ENCODE measurements at places on chromosomes 1 and 21.

DNA sequence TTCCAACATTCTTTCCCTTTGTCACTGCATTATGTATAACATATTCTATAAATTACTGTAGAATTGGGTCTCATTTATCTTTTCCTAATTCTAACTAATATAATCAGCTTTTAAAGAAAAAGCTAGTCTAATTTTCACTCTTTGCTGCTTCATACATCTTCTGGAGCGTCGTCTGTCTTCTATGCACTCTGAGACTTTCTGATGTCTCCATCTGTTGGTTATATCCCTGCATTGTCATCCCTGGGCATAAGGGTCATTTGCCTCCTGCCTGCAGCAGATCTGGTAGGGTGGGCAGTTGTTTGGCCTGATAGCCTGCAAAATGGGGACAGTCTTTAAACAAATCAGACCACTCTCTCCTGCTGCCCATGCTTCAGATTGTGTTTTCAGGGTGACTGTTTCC is 40.8 kb upstream of the DYNLT5 start:
- no peak for DNase-seq

- DNase-seq, result no peak
Measured at GRCh38 chr1:83113652-83114051, 885.3 kb downstream of the TTLL7 start.

DNA sequence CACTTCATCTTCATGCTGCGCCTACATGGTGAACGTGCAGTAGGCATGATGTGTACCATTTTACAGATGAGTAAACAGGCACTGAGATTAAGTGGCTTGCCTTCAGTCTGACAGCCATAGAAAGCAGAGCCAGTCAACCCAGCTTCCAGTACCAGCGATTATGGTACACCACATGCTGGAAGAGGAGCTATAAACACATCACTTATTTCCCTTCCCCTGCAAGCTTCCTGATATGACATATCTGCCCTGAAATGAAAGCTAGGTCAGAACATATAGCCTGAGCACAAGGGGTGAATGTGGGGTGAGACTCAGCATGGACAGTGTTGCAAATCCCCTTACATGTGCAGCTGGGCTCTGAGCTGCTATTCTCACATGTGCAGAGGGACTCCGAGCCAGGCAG is 33.8 kb upstream of the IL20 start:
- DNase-seq, result no peak

DNA sequence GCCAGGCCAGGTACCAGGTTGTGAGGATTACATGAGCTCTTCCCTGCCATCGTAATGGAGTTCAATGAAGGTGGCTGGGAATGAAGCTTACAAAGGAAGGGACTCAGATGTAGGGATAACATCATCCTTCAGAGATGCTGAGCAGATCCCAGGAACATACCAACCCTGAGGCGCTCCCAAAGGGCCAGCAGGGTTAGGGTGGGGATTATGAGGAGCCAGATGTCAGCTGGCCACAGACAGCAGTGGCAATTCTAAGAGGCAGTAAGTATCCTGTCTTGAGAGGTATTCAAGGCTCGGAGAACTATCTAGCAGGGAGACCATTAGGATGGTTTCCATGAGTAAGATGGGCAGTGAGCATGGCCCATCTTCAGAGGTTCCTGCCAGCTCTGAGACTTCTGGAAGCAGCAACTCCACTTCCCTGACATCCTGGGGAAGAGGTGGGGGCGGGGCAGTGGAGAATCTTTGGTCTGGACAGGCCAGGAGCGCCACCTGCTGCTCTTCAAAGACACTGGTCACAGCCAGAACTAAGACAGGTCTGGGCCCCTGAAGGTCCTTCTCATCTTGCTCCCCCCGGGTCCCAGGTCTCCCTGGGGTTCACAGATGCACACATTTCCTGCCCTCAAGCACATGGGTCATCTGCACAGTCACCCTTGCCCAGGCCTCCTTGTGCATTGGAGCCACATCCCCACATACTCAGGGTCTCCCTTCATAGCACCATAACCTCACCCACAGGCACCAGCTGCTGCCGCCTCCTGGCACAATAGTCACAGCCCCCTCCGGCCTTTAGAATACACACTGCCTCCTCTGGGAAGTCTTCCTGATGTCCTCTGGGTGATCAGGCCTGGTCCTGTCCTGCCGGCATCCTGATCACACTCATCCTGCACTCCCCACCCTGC is 2.7 kb upstream of the SDC3 start:
- peak; percentile 83 for DNase-seq

DNA sequence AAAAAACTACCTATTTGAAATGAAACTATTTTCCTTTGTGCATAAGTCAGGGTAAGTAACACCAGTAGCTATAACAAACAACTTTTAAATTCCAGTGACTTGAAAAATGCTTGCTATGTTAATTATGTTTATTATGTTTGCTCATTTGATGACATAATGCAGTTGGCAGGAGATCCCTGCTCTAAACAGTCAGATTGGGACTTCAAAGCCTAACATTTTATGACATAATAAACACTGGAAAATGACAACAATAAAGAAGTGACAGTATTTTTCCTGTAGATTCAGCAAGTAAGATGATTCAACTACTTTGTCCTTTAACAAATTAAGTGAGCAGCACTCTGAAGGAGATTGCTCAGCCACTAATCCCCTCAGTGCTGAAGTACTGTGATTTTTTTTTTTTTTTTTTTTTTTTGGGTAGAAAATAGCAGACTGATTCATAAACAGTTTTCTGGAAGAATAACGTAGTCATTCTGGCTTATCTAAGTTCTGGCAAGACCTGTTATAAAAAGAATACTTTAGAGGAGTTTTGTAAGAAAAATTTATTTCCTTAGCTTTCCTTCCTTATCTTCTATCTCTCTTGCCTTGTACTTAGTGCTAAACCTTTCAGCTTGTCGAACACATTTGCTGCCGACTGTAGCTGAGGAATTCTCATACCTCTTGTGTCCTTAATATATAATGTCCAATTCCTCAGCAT is 207.2 kb downstream of the PTGER3 start:
- no peak for DNase-seq

DNA sequence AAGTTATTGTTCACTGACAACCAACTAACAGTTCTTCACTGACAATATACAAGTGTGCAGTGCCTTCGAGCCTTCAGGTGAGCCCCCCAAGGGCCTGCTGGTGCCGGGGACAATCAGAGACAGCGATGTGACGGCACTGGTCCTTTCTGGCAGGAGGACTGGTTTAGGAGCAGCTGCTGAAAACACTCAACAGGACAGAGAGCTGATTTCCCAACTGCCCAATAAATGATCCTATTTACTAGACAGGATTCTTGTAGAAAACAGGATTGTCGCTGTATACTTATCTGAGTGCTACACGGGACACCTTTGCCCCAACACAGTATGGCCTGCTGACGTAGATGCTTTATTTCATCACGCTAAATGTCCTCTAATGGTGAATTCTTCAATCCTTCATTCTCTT is 65.4 kb downstream of the TP53BP2 start:
- no peak for DNase-seq

DNA sequence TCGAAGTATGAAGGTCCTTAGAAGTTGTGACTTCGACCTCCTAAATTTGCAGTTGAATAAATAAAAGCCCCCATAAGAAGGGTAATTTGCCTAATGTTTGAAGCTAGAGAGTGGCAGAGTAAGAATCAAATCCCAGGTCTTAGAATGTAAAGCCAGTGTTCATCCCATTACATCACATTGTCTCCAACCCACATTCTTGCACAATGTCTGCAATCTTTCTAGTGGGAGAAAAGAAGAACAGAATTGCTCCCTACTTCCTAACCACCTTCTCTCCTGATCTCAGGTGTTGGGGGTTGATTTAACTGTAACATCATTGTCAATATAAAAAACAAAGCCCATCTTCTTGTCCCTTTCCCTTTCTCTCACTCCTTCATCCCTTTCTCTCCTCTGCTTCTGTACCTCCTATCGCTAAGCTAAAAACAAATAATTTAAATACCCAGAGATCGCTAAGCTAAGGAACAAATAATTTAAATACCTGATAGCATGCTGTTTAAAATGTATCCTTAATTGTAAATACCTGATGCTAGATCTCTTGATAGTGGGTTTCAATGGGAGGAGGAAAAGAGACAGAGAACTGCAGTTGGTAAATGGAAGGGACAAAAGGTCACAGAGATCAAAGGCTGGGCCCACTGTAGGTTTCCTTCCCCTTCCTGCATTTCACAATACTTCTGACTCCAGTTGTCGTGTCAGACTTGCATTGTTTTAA is 32.1 kb upstream of the CCDC190 start:
- DNase-seq, result no peak

- no peak for DNase-seq
Measured at GRCh38 chr1:226223786-226224244, 351 bp downstream of the MIXL1 start.

All from ovary (tissue), 10 donors.